Stimulated activated CD4-positive, alpha-beta T cell treated with anti-CD3 and anti-CD28 coated beads, Interleukin-15, amount 100 ng/mL, for 1 hour (primary cell): ENCODE measurements at places on chromosomes 12 and 14.

- no peak for DNase-seq
Measured at GRCh38 chr12:14577344-14577743, 9.7 kb upstream of the PLBD1 start.

GRCh38 chr12:1738446-1738845, 47.6 kb downstream of the ADIPOR2 start:
- DNase-seq = no peak

DNA sequence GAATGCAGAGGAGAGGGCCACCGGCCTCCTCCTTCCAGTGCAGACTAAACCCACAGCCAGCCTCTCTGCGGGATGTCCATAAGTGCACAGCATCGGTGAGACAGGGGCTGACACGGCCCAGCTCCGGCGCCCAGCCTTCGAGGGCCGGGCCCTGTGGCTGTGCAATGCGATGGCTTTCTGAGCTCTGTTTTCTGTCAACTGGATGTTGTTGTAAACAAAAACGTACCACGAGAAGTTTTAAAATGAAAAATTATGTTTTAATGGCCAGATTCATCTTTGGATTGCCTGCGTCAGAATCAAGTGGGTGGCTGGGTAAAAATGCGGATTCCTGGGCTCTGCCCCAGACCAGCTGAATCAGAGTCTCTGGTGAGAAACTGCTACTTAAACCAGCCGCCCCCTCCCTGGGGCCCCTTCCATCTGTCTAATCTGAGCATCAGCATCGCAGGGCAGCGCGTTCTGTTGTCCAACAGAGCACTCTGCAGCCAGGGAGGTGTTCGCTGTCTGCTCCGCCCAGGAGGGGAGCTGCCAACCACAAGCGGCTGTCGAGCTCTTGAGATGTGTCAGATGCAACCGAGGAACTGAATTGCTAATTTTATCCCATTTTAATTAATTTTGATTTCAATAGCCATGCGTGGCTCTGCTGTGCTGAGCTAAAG, 133.4 kb downstream of the RFLNA start:
- no peak for DNase-seq

- DNase-seq = no peak
Measured at GRCh38 chr14:56081139-56081538, 37.1 kb upstream of the PELI2 start.

GRCh38 chr12:10968765-10969456, 17.8 kb downstream of the TAS2R50 start:
- no peak for DNase-seq

DNA sequence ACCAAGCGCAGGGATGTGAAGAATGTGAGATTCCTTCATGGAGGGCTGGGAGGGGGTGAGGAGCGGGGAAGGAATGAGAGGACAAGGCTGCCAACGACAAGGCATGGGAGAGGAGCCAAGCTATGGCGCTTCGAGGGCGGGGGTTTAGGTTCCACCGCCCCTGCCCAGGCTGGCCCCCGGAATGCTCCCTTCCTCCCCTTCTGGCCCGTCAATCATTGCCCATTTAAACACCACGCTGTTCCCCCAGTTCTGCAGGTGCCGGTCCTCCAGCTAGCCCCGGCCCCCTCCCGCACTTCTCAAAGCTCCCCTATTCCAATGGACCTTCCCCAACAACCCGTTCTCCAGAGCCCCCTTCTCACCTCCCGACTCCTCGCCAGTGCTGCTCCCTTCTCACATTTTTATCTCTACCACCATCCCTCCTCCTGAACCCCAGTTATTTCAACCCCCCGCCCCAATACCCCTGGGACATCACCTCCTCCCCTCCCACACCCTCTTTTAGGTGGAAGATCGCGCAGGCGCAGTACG, 428 bp downstream of the RNF41 start:
- DNase-seq = no peak

GRCh38 chr12:85639834-85640233, 196.4 kb downstream of the RASSF9 start:
- DNase-seq = no peak

DNA sequence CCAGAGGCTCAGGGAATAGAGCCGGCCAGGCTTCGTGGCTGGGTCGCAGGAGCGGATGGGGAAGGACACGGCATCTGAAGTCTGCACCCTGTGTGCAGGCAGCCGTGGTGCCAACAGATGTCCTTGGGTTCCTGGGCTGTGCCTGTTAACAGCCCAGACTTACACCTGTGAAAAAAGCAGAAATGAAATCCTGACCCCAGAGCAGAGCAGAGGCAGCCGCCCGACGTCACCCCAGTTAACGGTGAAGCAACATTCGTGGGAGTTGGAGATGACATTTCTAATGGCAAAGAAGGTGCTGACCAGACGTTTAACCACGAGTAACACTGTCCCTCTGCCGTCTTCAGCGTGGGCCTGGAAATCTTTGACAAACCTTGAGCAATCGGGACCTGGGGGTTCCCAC, 200.3 kb upstream of the DIO3 start:
- no peak for DNase-seq

GRCh38 chr12:27335364-27336281, 3.0 kb downstream of the BMAL2 start:
- DNase-seq = no peak

DNA sequence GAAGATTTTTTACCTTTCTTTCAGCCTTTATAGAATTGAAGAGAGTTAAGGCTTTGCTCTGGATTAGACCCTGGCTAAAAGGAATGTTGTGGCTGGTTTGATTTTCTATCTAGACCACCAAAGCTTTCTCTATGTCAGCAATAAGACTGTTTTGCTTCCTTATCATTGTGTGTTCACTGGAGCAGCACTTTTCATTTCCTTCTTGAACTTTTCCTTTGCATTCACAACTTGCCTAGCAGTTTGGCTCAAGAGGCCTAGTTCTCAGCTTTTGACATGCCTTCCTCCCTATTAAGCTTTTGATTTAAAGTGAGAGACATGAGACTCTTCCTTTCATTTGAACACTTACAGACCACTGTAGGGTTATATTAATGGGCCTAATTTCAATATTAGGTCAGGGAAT, 64.1 kb upstream of the USP15 start:
- no peak for DNase-seq

DNA sequence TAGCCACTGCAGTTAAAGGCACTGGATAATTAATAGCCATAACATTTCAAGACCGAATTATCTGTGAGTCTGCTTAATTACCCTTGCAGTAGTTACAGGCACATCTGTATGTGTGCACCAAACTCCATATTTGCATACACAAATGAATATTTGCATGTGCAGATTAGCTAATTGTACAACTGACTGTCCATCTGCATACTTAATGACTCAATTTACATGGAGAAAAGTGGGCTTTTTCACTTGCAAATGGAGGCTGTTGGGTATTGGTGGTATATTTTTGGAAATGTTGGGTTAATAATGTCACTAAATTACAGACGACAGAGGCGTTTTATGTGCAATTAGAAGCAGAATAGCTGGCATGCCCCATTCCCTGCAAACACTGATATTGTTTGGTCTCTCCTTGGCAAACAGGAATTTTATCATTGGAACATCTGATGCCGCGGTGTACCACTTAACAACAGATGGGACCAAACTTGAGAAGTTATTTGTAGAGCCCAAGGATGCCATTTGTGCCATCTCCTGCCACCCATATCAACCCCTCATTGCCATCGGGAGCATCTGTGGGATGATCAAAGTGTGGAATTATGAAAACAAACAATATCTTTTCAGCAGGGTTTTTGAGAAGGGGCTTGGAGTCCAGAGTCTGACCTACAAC, 39.6 kb downstream of the CFAP251 start:
- DNase-seq = no peak

DNA sequence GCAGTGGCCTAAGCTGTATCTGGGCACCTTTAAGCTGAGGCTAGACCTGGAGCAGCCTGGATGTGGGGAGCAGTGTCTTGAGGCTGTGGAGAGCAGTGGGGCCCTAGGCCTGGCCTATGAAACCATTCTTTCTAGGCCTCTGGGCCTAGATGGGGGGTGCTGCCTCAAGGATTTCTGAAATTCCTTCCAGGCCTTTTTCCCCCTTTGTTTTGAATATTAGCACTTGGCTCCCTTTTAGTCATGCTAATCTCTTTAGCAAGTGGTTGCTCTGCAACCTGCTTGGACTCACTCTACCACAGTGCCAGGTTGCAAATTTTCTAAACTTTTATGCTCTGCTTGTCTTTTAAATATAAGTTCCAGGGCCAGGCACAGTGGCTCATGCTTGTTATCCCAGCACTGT, 41.6 kb upstream of the RFX4 start:
- DNase-seq = no peak

GRCh38 chr14:50025776-50026175, 90.6 kb downstream of the VCPKMT start:
- DNase-seq = no peak

- DNase-seq = no peak
Measured at GRCh38 chr12:43988838-43989560, 153.1 kb downstream of the TMEM117 start.

- no peak for DNase-seq
Measured at GRCh38 chr14:73714656-73715081, 485 bp upstream of the PNMA1 start.

DNA sequence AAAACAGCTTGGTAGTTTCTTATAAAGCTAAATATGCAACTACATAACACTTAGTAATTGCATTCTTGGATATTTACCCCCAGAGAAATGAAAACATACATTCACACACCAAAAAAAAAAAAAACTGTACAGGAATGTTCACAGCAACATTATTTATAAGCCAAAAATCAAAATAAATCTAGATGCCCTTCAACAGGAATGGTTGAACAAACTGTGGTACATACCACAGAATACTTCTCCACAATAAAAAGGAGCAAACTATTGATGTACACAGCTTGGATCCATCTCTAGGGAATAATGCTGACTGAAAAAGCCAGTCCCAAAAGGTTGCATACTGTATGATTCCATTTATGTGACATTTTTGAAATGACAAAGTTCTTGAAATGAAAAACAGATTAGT, 62.1 kb upstream of the SLC38A4 start:
- no peak for DNase-seq

GRCh38 chr14:68672609-68673285, 120.1 kb downstream of the ZFP36L1 start:
- DNase-seq = no peak

DNA sequence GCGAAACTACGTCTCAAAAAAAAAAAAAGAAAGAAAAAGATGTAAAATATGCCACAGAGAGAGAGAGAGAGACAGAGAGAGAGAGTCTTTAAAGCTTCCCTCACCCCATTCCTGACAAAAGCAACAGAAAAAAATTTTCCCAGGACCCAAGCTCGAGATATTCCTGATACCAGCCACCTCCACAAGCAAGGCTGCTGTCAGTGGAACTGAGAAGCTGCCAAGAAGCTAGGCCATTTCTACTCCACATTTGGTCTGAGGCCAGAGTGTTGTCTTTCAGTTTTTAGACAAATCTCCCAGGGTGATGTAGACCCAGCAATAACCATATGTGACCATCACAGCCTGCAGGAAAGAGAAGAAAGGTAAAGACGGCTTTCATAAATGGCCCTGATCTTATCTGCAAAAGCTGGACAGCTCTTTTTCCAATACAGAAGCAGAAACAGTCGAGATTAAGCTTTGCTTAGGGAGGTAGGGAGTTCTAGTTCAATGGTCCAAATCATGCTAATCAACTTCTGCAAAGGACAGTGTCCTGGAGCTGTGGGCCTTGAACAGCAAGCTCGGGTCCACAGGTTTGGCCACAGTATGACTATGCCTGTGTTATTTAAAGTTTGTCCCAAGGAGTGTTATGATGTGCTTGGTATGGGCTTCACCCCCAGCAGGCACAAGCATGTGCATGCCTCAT, 130.3 kb upstream of the NUDT4 start:
- no peak for DNase-seq

DNA sequence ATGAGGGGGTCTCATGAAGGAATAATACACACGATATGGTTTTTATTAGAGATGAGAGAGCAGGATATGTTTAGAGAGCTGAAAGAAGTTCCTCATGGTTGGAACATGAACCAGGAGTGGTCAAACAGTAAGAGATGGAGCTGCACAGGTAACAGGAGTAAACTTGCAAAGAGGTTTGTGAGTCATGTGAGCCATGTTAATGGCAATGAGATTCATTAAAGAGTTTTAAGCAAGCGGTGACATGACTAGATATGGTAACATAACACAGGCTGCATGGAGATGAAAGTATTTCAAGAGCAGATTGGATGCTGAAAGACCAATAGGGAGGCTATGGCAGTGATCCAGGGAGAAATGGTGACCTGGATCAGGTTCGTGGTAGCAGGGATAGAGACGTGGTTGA, 62.6 kb upstream of the SSTR1 start:
- DNase-seq = no peak

- DNase-seq = no peak
Measured at GRCh38 chr12:124532331-124532750, 35.1 kb downstream of the NCOR2 start.

GRCh38 chr14:65027127-65027799, 40.6 kb downstream of the FNTB start:
- no peak for DNase-seq

- no peak for DNase-seq
Measured at GRCh38 chr14:54622192-54622958, 55.4 kb downstream of the SAMD4A start.
